Mesothelial cell of epicardium (in vitro differentiated cells): ENCODE measurements at places on chromosomes 6 and 20. TPM values are rescaled to one million over a fixed set of nuclear protein-coding genes. Genes with fewer than 3 reads are reported as not detected.

GRCh38 chr20:42392442-42392841, 774.3 kb upstream of the CHD6 start:
- no peak overlapping the region for H3K4me3 ChIP-seq
- peaks cover 2% of the 10 kb centered on the region for H3K4me1 ChIP-seq
- no peak overlapping the region for H3K27ac ChIP-seq
- H3K36me3 ChIP-seq, result no peaks in the 10 kb centered on the region
- no peaks in the 10 kb centered on the region for H3K27me3 ChIP-seq
- DNase-seq, result no peak

DNA sequence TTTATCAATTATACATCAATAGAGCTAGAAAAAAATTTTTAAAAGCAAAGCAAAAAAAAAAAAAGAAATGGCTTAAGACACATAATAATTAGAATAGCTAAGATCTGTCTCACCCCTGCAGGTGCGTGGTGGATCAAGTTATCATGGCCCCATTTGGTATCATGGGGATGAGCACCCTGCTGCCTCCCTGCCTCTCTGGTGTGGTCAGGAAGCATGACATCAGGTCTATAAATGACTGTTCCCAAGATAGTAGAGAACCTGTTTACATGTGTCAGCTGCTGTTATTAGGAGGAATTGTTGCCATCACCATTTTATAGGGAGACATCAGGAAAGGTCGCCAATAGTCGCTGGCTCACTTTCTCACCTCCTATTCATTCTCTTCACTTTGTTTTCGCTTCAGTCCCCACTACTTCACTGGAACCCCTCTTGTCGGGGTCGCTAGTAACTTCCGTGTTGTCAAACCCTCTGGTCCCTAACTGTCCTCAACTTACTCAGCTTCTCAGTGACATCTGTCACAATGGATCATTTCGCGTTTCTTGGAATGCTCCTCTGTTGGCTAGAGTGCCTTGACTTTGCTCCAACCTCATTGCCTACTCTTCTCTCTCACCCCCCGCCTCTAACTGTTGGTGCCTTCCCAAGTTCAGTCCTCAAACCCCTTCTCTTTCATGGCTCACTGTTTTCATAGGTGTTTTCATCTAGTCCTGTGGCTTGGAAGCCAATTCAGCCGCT, 4.7 kb downstream of the DNTTIP1 start:
- H3K4me1 ChIP-seq, result peaks cover 10% of the 10 kb centered on the region
- H3K36me3 ChIP-seq, result peaks cover 28% of the 10 kb centered on the region
- no peaks in the 10 kb centered on the region for H3K27me3 ChIP-seq
- no peak overlapping the region for H3K4me3 ChIP-seq
- H3K27ac ChIP-seq, result no peak overlapping the region

- H3K36me3 ChIP-seq, result peaks cover 14% of the 10 kb centered on the region
- no peaks in the 10 kb centered on the region for H3K27me3 ChIP-seq
- H3K4me3 ChIP-seq, result no peak overlapping the region
- DNase-seq, result no peak
- no peak overlapping the region for H3K27ac ChIP-seq
- H3K4me1 ChIP-seq, result peaks cover 11% of the 10 kb centered on the region
Observed at GRCh38 chr6:111105578-111105977, 18.3 kb downstream of the SLC16A10 start.

GRCh38 chr6:16129623-16130401, 926 bp downstream of the MYLIP start:
- peaks cover 2% of the 10 kb centered on the region for H3K36me3 ChIP-seq
- H3K27ac ChIP-seq, result peak overlapping the region; percentile 85
- DNase-seq, result no peak

GRCh38 chr6:86192123-86192522, 549.4 kb upstream of the SYNCRIP start:
- H3K4me1 ChIP-seq, result peaks cover 9% of the 10 kb centered on the region
- H3K36me3 ChIP-seq, result no peaks in the 10 kb centered on the region
- H3K27ac ChIP-seq, result no peak overlapping the region
- no peak for DNase-seq
- H3K27me3 ChIP-seq, result no peaks in the 10 kb centered on the region

- no peaks in the 10 kb centered on the region for H3K36me3 ChIP-seq
- H3K27me3 ChIP-seq, result no peaks in the 10 kb centered on the region
- H3K4me3 ChIP-seq, result peak overlapping the region; percentile 24
- peaks cover 40% of the 10 kb centered on the region for H3K4me1 ChIP-seq
Observed at GRCh38 chr20:62528983-62529891, 53.4 kb upstream of the GATA5 start.

GRCh38 chr20:43937591-43937990, 22.9 kb downstream of the TOX2 start:
- H3K36me3 ChIP-seq, result no peaks in the 10 kb centered on the region
- DNase-seq, result no peak
- no peak overlapping the region for H3K27ac ChIP-seq
- H3K4me3 ChIP-seq, result no peak overlapping the region

- peak; percentile 43 for DNase-seq
- peak overlapping the region; percentile 20 for H3K4me3 ChIP-seq
- no peaks in the 10 kb centered on the region for H3K27me3 ChIP-seq
- peak overlapping the region; percentile 60 for H3K27ac ChIP-seq
- H3K4me1 ChIP-seq, result peaks cover 22% of the 10 kb centered on the region
- peaks cover 12% of the 10 kb centered on the region for H3K36me3 ChIP-seq
Observed at GRCh38 chr6:148760568-148761526, 14.0 kb downstream of the UST start.

- H3K4me3 ChIP-seq, result no peak overlapping the region
- DNase-seq, result no peak
- no peaks in the 10 kb centered on the region for H3K36me3 ChIP-seq
- peaks cover 18% of the 10 kb centered on the region for H3K4me1 ChIP-seq
Observed at GRCh38 chr20:9024606-9025005, 44.3 kb upstream of the PLCB4 start.

DNA sequence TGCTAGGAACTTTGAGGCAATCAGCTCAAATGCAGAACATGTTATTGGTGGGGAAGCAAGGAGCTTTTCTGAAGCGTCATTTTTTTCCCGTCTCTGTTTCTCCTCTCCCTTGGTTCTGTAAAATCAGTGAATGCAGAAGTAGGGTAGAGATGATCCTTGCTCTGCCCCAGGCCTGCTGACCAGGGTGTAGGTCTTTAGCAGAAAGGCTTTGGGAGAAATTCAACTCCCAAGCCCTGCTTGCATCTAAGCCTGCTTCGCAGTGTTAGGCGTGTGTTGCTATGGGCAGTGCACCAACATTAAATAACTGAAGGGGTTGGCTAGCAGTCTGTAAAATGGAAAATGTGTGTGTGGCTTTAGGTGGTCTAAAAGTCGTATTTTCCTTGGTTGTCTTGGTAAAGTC, 45.9 kb downstream of the SASH1 start:
- peaks cover 2% of the 10 kb centered on the region for H3K36me3 ChIP-seq
- no peak for DNase-seq
- no peaks in the 10 kb centered on the region for H3K27me3 ChIP-seq
- H3K4me3 ChIP-seq, result no peak overlapping the region
- no peaks in the 10 kb centered on the region for H3K4me1 ChIP-seq
- H3K27ac ChIP-seq, result no peak overlapping the region

- no peak for DNase-seq
- H3K4me1 ChIP-seq, result no peaks in the 10 kb centered on the region
- peaks cover 28% of the 10 kb centered on the region for H3K27me3 ChIP-seq
- no peak overlapping the region for H3K27ac ChIP-seq
Observed at GRCh38 chr6:168941036-168941435, 312.6 kb downstream of the THBS2 start.

The REPS1 gene
- total RNA-seq, result 85.6 to 95.4 TPM (median 89.4 TPM) in 3 replicates

The SIM1 gene
- total RNA-seq, result not detected in 3 replicates

The RCAN2 gene
- 3.6 to 4.0 TPM (median 3.9 TPM) in 3 replicates for total RNA-seq

The CPXM1 gene
- total RNA-seq, result 152 to 160 TPM (median 155 TPM) in 3 replicates
